Stimulated activated CD4-positive, alpha-beta T cell treated with anti-CD3 and anti-CD28 coated beads, TNF-alpha, amount 100 ng/mL, for 1 hour (primary cell): ENCODE measurements at places on chromosomes 2 and 18.

DNA sequence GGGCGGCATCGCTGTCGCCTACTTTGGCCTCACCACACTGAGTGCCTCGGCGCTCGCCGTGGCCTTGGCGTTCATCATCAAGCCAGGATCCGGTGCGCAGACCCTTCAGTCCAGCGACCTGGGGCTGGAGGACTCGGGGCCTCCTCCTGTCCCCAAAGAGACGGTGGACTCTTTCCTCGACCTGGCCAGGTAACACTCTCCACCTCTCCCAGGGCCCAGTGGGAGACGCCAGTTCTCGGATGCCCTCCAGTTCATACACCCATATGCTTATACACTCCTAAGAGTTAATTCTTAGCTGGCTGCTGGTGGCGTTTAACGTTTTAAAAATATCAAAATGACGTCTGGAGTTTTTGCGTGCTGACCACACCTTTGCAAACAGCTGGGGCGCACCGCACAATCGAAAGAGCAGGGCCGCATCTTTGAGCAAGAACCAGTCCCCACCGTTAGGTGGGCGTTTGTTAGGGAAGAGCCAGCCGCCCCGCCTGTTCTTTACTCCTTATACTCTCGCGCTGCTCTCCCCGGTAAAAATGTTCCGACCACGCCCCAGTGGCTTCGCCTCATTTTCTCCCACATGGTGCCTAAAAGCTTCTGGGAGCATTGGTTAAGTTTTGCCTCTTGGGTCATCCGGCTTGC is 899 bp downstream of the SLC1A4 start:
- DNase-seq = no peak

DNA sequence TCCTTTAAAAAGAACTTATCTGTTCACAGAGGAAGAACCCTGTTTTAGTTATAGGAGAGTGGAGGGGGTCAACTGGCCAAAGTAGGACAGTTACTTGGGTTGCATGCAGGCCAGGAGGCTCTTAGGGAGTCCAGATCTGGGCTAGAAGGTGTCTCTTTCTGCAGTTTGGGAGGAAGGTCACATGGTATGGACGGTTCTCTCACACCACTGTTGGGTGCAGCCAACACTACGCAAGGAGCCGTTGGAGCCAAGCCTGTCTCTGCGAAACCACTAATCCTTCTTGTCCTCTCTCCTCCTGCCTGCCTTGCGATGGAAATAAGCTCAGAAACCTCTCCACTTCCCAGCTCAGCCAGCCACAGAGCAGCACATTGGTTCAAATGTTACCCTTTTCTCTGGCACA is 105.9 kb upstream of the TGFA start:
- DNase-seq = no peak

DNA sequence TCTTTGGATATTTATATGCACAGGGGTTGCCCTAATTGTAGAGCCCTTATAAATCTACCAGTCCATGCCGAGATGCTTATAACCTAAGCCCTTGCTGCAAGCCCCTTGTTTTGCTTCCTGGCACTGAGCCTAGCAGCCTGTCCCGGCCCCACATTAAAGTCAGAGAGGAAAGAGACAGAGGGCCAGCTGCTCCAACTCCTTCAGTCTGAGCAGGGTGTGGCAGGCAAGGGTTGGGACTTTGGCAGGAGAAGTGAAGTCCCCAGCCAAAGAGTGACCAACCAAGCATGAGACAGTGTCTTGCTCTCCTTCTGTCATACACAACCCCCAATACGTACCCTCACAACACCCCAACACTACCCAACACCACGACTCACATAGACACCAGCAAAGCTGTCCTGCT is 54.7 kb upstream of the FZD7 start:
- no peak for DNase-seq

DNA sequence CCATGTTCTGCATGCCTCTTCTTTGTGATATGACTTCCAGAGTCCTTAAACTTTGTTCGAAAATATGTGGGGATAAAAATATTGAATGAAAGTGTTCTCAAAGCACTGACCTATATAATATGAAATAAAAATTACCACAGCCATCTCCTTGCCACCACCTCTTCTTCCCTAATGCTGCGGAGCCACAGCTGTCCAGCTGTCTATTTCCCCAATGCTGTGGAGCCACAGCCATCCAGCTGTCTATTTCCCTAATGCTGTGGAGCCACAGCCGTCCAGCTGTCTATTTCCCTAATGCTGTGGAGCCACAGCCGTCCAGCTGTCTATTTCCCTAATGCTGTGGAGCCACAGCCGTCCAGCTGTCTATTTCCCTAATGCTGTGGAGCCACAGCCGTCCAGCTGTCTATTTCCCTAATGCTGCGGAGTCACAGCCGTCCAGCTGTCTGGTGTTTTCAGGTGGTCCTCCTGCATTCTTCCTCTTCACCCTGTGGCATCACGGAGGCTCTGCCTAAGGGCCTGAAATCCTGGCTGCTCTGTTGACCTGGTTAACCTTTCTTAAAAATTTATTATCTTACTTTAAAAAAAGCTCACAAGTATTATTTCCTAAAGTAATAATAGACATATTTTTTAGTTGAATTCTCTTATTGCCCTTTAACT is 266.1 kb upstream of the MEX3C start:
- no peak for DNase-seq

- no peak for DNase-seq
Observed at GRCh38 chr2:239937866-239938640, 87.1 kb downstream of the NDUFA10 start.

- DNase-seq = no peak
Observed at GRCh38 chr18:3605954-3606443, 156.0 kb downstream of the TGIF1 start.

GRCh38 chr18:44482761-44483160 is 197.9 kb upstream of the SETBP1 start:
- no peak for DNase-seq

DNA sequence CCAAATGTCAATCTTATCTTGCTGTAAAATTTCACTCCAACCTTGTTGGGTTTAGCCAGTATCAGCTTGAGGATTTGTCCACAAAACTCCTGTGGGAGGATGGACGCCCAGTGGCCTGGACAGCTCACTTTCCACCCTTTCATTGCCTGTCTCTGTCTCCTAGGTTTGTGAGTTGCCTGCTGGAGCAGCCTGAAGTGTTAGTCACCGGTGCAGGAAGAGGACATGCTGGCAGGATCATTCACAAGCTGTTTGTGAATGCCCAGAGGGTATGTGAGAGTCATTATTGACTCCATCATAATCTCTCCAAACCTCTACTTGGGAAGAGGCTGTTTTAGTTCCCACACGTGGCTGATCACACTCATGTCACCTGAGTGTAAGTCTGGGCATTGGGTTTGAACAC is 112.3 kb downstream of the RAB3GAP1 start:
- no peak for DNase-seq

- DNase-seq = no peak
Observed at GRCh38 chr18:48826271-48826670, 124.5 kb downstream of the SMAD7 start.

DNA sequence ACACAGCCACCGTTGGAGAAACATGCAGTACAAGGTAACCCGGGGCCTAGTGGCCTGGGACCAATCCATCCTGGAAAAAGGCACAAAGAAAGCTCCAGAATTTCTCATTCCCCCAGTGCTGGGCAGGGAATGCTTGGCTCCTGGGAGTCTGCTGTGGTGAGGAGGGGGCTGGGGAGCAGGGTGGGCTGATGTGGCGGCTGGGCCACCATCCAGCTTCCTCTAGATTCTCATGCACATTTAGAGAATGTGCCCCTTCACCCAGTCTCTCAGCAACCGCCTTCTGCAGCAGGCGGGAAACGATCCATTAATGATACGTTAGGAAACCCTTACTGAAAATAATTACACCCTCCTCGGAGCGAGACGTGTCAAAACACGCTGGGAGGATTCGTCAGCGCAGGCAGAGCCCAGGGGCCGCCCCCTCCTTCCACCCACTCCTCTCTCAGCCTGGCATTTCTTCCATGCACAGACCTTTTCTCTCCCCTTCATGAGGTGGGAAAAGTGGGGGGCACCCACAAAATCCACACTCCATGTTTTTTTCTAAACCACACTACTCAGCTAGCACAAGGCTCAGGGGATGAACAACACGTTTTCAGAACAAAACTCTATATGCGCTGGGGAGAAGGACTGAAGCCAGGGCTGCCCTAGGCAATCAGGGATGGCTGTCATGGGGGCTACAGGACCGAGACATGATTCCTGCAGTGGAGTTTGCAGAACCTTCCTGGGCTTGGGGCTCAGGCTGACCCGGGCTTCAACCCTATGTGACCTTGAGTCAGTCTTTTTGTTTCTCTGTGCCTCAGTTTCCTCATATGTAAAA is 56.1 kb upstream of the SMAD7 start:
- DNase-seq = no peak

- DNase-seq = no peak
Observed at GRCh38 chr18:71011389-71011788, 722.5 kb downstream of the SOCS6 start.

- DNase-seq = no peak
Observed at GRCh38 chr2:236980961-236981360, 104.7 kb upstream of the COPS8 start.

DNA sequence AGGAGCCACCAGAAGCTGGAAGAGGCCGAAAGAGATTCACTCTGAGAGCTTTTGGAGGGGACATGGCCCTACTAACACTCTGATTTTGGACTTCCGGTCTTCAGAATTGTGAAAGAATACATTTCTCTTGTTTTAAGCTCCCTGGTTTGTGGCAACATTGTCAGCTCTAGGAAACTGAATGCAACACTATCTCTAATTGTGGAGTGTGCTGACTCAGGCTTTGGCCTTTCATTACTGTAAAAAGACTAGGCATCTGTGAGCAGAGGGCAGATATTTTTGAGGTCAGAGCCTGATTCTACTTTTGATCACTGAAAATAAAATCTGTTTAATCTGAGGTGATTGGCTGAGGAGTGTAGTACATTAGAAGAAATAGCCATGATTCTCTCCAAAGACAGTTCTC is 185.4 kb upstream of the FAM98A start:
- DNase-seq = no peak
